H1 (cell line): ENCODE measurements at places on chromosomes 2 and 18. TPM values are rescaled to one million over a fixed set of nuclear protein-coding genes. Genes with fewer than 3 reads are reported as not detected.

The CCDC74A gene
- 14.9 and 18.1 TPM in 2 replicates for total RNA-seq

- H3K27ac ChIP-seq, result no peak overlapping the region
- peaks cover 9% of the 10 kb centered on the region for H3K4me1 ChIP-seq
- no peaks in the 10 kb centered on the region for H3K36me3 ChIP-seq
Measured at GRCh38 chr2:61633250-61633649, 95.1 kb upstream of the XPO1 start.

The GPBAR1 gene
- 0.32 and 0.63 TPM in 2 replicates for total RNA-seq

GRCh38 chr2:240134956-240135520 is 1.1 kb downstream of the COPS9 start:
- no peak overlapping the region for H3K27ac ChIP-seq
- H3K4me1 ChIP-seq, result peaks cover 19% of the 10 kb centered on the region
- H3K36me3 ChIP-seq, result peaks cover 33% of the 10 kb centered on the region
- peak overlapping the region; percentile 93 for H3K4me3 ChIP-seq

The CASP8 gene
- 3.6 and 3.7 TPM in 2 replicates for total RNA-seq

DNA sequence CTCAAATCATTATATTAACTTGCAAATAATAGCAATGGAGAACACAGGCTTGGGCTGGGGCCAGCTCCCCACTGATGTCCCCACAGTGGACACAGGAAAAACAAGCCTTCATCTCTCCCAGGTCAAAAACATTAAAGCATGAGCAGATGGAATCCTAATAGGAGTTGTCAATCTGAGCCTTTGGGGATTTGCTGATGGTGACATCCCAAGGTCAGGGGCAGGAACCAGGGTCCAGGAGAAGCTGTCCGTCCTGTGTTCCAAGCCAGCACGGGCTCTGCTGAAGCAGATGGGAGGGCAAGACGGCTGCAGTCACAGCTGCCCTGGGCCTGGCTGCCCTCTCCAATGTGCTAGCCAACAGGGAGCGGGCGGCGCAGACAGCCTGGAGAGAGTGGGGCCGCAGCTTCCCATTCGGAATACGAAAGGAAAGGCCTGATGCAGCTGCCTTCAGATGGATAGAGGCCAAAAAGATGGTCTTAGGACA is 135.5 kb downstream of the NDUFA10 start:
- H3K27ac ChIP-seq, result no peak overlapping the region
- H3K4me1 ChIP-seq, result no peaks in the 10 kb centered on the region
- no peaks in the 10 kb centered on the region for H3K36me3 ChIP-seq
- no peak overlapping the region for H3K4me3 ChIP-seq
- DNase-seq, result no peak
- H3K27me3 ChIP-seq, result no peaks in the 10 kb centered on the region

GRCh38 chr18:63850020-63850419 is 37.5 kb upstream of the SERPINB2 start:
- DNase-seq, result peak; percentile 9
- H3K27me3 ChIP-seq, result no peaks in the 10 kb centered on the region
- no peak overlapping the region for H3K4me3 ChIP-seq
- H3K27ac ChIP-seq, result no peak overlapping the region
- no peaks in the 10 kb centered on the region for H3K36me3 ChIP-seq

- no peaks in the 10 kb centered on the region for H3K36me3 ChIP-seq
- H3K27ac ChIP-seq, result no peak overlapping the region
- H3K4me1 ChIP-seq, result no peaks in the 10 kb centered on the region
Measured at GRCh38 chr2:37526323-37526722, 145.1 kb downstream of the CDC42EP3 start.

The UGT1A8 gene
- total RNA-seq, result not detected in 2 replicates

GRCh38 chr2:43648994-43649701 is 12.1 kb downstream of the PLEKHH2 start:
- H3K27ac ChIP-seq, result no peak overlapping the region
- H3K27me3 ChIP-seq, result no peaks in the 10 kb centered on the region
- H3K36me3 ChIP-seq, result no peaks in the 10 kb centered on the region
- no peaks in the 10 kb centered on the region for H3K4me1 ChIP-seq

DNA sequence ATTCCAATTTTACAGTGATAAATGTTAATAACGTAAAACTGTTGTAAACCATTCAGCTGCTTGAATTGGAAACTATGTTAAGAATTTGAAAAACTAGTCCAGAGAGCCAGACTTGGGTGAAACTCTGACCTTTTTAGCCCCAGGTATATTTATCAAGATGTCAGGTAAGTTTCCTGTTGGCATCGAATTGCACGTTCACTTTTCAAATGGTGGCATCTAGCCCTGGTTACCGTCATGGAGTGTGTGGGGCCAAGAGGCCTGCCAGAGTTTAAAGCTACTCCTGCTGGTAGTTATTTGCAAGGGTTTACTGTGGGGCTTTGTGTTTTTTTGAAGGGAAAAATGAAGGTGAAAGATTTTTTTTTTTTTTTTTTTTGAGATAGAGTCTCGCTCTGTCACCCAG is 109.9 kb downstream of the WDSUB1 start:
- no peak overlapping the region for H3K4me3 ChIP-seq
- H3K36me3 ChIP-seq, result no peaks in the 10 kb centered on the region
- no peak overlapping the region for H3K27ac ChIP-seq
- no peaks in the 10 kb centered on the region for H3K4me1 ChIP-seq

DNA sequence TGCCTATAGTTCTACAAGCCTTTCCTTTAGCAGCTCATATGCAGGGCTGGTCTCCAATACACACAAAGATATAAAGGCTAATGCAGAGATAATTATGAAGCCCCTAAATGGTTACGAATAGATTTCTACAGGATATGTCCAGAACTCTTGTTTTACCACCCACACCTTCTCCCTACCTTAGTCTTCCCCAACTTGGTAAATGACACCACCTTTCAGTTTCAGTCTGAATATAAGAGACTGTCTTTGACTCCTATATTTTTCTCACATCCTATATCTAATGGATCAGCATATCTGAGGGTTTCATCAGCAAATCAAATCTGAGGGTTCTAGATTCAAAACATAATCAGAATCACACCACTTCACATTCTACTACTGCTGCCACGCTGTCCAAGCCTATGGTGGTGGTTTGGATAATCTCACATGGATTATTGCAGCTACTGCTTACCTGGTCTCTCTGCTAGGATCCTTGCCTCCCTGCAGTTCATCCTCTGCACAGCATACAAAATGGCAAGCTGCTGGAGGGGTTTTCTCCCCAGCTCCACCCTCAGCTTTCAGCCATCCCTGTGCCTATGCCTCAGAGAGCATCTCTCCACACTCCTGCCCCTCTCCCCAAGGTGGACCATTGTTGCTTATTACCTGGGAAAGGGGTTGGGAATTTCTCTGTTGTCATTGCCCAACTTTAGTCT is 178.0 kb upstream of the SPOPL start:
- H3K27ac ChIP-seq, result no peak overlapping the region
- no peaks in the 10 kb centered on the region for H3K36me3 ChIP-seq
- no peaks in the 10 kb centered on the region for H3K27me3 ChIP-seq
- H3K4me1 ChIP-seq, result no peaks in the 10 kb centered on the region; the same call in 1 of the 2 replicates
- DNase-seq, result no peak

GRCh38 chr18:65230311-65230710 is 520.5 kb upstream of the CDH7 start:
- H3K36me3 ChIP-seq, result no peaks in the 10 kb centered on the region
- H3K27me3 ChIP-seq, result no peaks in the 10 kb centered on the region
- H3K27ac ChIP-seq, result no peak overlapping the region; the same call in 1 of the 2 replicates
- no peak for DNase-seq

GRCh38 chr2:140351692-140352091 is 1571.5 kb upstream of the NXPH2 start:
- H3K36me3 ChIP-seq, result no peaks in the 10 kb centered on the region
- H3K4me3 ChIP-seq, result no peak overlapping the region
- no peak overlapping the region for H3K27ac ChIP-seq
- H3K4me1 ChIP-seq, result no peaks in the 10 kb centered on the region
- DNase-seq, result no peak

DNA sequence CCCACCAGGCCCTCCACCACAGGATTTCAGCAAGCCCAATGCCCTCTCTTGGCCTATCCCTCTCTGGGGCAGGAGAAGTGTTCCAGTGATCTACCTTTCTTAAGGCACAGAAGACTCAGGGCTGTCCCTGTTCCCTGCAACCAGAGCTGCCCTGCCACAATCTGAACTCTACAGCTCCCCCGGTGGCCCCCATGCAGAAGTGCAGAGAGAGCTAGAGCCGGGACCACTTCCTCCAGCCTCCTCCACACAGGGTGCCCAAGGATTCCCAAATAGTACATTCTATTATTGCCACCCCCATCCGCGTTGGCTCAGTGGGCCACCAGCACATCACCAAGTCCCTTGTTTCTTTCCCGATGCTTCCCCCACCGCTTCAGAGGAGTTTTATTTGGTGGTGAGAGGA is 114.8 kb upstream of the PTPRM start:
- peak; percentile 71 for DNase-seq
- no peaks in the 10 kb centered on the region for H3K27me3 ChIP-seq
- no peak overlapping the region for H3K4me3 ChIP-seq
- no peaks in the 10 kb centered on the region for H3K36me3 ChIP-seq
- no peak overlapping the region for H3K27ac ChIP-seq
- H3K4me1 ChIP-seq, result no peaks in the 10 kb centered on the region

The ZSWIM2 gene
- not detected in 2 replicates for total RNA-seq

The PLB1 gene
- 0.15 and 0.20 TPM in 2 replicates for total RNA-seq

The NAB1 gene
- 28.2 and 28.6 TPM in 2 replicates for total RNA-seq

DNA sequence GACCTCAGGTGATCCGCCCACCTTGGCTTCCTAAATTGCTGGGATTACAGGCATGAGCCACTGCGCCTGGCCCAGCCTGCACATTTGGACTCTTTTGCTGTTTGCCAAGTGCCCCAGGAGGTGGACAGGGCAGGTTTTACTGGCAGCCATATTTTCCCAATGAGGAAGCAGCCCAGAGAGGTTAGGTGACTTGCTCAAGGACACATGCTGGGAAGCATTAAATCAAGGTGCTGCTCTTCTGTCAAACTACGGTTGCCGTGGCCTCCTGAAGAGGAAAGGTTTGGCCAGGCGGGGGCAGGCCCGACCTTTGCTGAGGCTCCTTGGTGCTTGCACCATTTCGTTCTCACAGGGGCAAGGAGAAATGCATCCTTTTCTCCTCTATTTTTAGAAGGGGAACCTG is 44.0 kb downstream of the DNMT3A start:
- peaks cover 9% of the 10 kb centered on the region; the same call in 1 of the 2 replicates for H3K4me1 ChIP-seq
- no peak overlapping the region for H3K27ac ChIP-seq
- no peaks in the 10 kb centered on the region for H3K27me3 ChIP-seq
- no peak overlapping the region for H3K4me3 ChIP-seq

- no peak overlapping the region for H3K4me3 ChIP-seq
- H3K27ac ChIP-seq, result no peak overlapping the region
- H3K27me3 ChIP-seq, result no peaks in the 10 kb centered on the region
- no peak for DNase-seq
- H3K4me1 ChIP-seq, result peaks cover 7% of the 10 kb centered on the region; the same call in 1 of the 2 replicates
Measured at GRCh38 chr2:22382479-22383169, 1002.4 kb upstream of the KLHL29 start.

The EVX2 gene
- total RNA-seq, result not detected in 2 replicates

DNA sequence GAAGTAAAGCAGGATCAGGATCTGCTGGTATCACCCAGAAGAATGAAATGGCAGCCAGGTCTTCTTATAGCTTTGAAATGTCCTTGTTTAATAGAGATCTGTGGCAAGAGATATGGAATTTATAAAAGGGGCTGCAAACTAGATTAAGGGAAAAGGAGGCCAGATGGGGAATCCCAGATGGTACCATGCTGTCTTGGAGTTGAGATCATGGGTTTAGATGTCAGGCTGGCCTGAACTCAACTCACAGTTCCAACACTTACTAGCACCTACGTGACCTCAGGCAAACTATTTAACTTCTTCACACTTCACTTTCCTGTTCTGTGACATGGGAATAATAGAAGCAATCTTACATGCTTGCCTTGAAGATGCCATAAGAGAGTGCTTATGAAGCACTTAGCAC is 188.2 kb downstream of the ALK start:
- no peaks in the 10 kb centered on the region for H3K27me3 ChIP-seq
- H3K4me3 ChIP-seq, result no peak overlapping the region
- H3K36me3 ChIP-seq, result no peaks in the 10 kb centered on the region
- no peaks in the 10 kb centered on the region for H3K4me1 ChIP-seq
- H3K27ac ChIP-seq, result no peak overlapping the region
- no peak for DNase-seq

DNA sequence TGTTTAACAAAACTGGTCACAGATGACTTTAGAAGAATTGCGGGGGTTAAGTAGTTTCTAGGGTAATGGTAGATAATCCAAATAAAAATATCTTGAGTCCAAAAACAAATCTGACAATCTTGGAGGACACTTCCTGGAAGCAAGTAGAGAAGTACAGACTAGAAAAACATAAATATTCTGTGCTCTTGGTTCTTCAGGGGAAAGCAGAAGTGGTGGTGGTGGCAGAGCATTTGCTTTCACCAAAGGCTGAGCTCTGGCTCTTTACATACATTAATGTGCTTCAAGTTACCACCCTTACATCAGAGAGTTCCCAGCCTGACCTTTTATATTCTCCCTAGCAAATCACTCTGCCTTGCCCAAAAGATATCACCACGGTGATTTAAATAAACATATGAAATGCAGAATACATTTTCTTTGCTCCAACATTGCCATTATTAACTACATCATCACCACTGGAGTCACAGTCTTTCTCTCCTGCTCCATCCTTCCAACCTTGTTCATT is 15.3 kb downstream of the PDE11A start:
- no peak overlapping the region for H3K27ac ChIP-seq
- no peak overlapping the region for H3K4me3 ChIP-seq
- H3K27me3 ChIP-seq, result no peaks in the 10 kb centered on the region
- no peaks in the 10 kb centered on the region for H3K36me3 ChIP-seq
- DNase-seq, result no peak

GRCh38 chr18:77129150-77129551 is 3.4 kb downstream of the MBP start:
- DNase-seq, result no peak
- H3K27me3 ChIP-seq, result peaks cover 36% of the 10 kb centered on the region
- H3K4me1 ChIP-seq, result peaks cover 15% of the 10 kb centered on the region
- no peak overlapping the region for H3K27ac ChIP-seq
- no peak overlapping the region for H3K4me3 ChIP-seq

DNA sequence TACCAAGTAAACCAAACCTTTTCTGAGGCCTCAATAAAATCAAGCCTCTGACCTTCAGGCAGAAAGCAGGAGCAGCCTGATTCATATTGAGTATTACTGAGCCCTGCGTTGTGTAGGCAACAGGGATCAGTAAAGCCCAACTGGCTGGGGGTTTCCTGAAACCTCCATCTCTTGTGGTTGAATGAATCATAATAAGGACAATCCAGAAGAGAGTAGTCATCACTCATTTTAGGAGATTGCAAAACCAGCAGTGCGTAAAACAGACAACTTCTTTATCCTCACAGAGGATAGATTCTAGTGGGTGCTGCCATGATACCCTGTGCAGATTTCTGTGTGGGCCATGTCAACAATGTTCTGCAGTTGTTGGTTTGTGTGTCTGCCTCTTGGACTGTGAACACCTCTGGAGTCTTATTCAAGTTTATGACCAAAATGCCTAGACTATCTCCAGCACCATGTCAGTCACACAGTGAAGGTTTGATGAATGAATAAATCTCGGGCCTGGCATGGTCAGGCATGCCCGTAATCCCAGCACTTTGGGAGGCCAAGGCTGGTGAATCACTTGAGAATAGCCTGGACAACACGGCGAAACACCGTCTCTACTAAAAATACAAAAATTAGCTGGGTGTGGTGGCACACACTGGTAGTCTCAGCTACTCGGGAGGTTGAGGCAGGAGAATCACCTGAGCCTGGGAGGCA is 51.8 kb upstream of the RAB27B start:
- H3K4me3 ChIP-seq, result no peak overlapping the region
- H3K27me3 ChIP-seq, result no peaks in the 10 kb centered on the region
- no peak for DNase-seq
- no peaks in the 10 kb centered on the region for H3K4me1 ChIP-seq
- no peak overlapping the region for H3K27ac ChIP-seq
- no peaks in the 10 kb centered on the region for H3K36me3 ChIP-seq

The CIB4 gene
- total RNA-seq, result not detected in 2 replicates

The SNORC gene
- total RNA-seq, result 1.6 and 2.1 TPM in 2 replicates
